Muscle of arm (tissue), 14 donors: ENCODE measurements at places on chromosomes 11 and 22. TPM values are rescaled to one million over a fixed set of nuclear protein-coding genes. Genes with fewer than 3 reads are reported as not detected.

The DEPDC7 gene
- 22.9 TPM for polyA plus RNA-seq

The ZNF214 gene
- polyA plus RNA-seq, result 2.6 TPM

The AMPD3 gene
- polyA plus RNA-seq, result 5.8 TPM

The TMPRSS13 gene
- polyA plus RNA-seq, result 0.11 TPM

The TRIM48 gene
- polyA plus RNA-seq, result not detected

The TMEM45B gene
- 0.39 TPM for polyA plus RNA-seq

The IFT27 gene
- 20.4 TPM for polyA plus RNA-seq
